ENCODE measurements at places on chromosomes 3 and 15.

GRCh38 chr3:13346481-13347389, 73.4 kb downstream of the NUP210 start:
- no peak for DNase-seq

GRCh38 chr3:132346841-132347736, 29.9 kb downstream of the ACP3 start:
- no peak for DNase-seq

DNA sequence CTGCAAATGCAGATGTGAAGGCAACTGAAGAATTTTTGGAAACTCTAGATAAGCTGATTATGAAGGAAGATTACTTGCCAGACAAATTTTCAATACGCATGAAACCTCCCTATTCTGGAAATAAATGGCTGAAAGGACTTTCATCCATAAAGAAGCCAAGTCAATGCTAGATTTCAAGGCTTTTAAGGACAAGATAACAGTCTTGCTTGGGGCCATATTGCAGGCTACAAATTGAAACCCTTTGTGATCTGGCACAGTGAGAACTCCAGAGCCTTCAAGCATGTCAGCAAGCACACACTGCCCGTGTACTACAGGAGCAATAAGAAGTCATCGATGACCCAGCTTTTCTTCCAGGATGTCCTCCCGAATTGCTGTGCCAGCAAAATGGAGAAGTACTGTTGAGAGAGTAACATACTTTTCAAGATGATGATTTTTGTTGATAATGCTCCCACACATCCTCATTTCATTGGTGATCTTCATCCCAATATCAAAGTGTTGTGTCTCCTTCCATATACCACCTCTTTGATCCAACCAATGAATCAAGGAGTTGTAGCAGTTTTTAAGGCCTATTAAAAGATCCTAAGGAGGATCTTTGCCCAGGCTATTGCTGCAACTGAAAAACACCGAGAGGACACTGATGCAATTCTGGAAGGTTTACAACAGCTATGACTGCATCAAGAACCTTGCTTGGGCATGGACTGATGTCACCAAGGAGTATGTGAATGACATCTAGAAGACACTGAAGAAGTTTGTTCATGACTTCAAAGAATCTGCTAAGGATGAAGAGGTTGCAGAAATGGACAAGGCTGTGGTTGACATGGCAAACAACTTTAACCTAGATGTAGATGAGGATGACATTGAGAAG, 20.3 kb downstream of the CALML4 start:
- DNase-seq, result no peak

DNA sequence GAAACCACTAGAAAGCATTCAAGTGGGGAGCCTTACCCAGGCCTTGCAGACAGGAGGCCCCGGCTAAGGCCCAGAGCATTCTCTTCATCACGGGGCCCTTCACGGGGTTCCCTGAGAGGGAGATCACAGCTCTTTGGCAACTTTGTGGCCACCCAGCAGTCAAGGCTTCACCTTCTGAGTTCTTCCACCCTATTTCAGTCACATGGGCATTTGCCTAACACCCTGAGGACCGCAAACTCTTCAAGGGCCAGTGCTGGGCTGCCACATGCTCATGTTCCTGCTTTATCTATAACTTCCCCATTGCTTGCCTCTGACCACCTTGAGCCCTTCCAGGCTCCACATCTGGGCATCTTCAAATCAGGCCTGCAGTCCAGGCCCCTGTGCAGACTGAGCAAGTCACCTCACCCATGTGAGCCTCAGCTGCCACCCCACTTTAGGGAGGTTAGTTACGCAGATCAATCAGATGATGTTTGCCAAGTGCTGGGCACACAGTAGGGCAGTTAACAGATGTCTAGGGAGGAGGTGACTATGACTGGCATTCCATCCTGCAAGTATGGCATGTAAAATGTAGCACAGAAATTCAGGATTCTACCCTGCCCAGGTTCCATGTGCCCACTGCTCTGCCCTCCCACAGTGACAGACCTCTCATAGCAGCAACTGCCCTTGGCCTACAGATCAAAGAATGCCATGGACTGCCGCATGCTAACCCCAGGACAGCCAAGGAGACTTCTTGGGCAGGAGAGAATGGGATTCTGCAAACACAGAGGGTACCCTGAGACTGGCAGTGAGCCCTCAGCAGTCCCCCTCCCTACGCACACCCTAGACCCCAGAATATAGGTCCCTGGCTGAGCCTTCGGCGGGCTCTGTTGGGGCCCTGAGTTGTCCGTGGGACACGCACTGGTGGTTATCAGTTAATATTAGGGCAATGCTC, 37.6 kb upstream of the ZNF710 start:
- no peak for DNase-seq

GRCh38 chr15:96340348-96340597, 9.8 kb downstream of the NR2F2 start:
- DNase-seq, result no peak

- DNase-seq, result no peak
These were observed 47.3 kb downstream of the ZDHHC19 start for GRCh38 chr3:196163666-196164493.
